Glomerular endothelial cell (primary cell): ENCODE measurements at places on chromosomes 1 and 21. TPM values are rescaled to one million over a fixed set of nuclear protein-coding genes. Genes with fewer than 3 reads are reported as not detected.

Gene DAB1
- total RNA-seq, result 0.18 TPM in 1 of 2 replicates, not detected in the other

Gene PATJ
- 5.0 and 9.8 TPM in 2 replicates for total RNA-seq

GRCh38 chr1:21152423-21153100 lies 24.1 kb downstream of the EIF4G3 start:
- no peak for DNase-seq

DNA sequence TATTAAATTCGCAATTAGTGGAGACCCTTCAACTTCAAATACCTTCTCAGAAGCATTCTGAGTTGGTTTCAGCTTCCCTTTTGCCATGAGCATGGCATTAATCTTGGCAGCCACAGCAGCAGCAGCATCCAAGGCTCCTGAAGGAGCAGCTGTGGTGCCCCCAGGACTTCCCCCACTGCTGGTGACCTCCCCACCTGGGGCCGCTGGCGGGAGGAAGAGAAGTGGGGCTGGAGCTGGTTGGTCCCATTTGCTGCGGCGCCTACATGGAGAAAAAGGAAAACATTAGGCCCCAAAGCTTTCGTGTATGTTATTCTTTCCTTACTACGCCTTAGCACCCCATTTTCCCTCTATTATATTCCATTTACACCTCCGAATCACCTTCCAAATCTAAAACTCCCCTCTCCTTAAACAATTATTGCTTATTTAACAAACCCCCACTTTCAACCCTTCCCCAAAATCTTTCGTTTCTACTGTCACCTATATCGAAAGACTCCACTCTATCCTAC lies 569 bp downstream of the KHDC4 start:
- no peak for DNase-seq

GRCh38 chr1:218284377-218284916 lies 646 bp upstream of the RRP15 start:
- DNase-seq, result no peak

DNA sequence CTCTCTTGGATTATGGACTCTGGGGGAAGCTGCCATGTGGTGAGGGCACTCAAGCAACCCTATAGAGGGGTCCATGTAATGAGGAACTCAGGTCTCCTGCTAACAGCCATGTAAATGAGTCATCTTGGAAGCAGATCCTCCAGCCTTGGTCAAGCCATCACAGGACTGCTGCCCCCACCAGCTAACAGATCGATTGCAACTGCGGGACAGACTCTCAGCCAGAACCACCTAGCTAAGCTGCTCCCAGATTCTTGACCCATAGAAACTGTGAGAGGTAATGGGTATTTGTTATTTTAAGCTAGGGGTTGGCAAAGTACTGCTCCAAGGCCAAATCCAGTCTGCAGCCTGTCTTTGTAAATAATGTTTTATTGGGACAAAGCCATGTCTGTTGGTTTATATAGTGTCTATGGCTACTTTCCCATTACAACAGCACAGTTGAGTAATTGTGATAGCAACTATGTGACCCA lies 27.6 kb upstream of the MAP3K7CL start:
- DNase-seq, result no peak

DNA sequence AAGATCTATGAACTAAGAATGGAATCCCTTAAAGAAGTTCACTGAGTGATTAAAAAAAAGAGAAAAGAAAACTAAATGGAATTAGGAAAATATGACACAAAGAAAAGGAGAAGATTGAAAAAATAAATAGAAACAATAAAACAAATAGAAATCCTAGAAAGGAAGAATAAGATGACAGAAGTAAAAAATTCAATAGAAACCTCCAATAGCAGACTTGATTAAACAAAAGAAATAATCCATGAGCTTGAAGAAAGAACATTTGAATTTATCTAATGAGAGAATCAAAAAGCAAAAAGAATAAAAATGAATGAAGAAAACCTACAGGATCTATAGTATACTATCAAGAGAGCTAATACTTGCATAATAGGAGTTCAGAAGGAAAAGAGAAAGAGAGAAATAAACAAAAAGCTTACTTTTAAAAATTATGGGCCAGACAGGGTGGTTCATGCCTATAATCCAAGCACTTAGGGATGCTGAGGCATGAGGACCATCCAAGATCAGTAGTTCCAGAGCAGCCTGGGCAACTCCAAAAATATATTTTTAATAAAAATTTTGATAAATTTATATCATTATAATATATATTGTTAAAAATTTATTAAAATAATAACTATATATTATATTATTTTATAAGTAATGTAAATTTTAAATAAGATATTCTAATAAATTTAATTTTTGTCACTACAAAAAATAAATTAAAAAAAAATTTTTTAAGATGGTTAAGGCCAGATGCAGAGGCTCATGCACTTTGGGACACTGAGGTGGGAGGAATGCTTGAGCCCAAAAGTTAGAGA lies 9.4 kb upstream of the VN1R5 start:
- DNase-seq, result no peak

GRCh38 chr1:30872033-30872947 lies 36.3 kb downstream of the SDC3 start:
- no peak for DNase-seq

DNA sequence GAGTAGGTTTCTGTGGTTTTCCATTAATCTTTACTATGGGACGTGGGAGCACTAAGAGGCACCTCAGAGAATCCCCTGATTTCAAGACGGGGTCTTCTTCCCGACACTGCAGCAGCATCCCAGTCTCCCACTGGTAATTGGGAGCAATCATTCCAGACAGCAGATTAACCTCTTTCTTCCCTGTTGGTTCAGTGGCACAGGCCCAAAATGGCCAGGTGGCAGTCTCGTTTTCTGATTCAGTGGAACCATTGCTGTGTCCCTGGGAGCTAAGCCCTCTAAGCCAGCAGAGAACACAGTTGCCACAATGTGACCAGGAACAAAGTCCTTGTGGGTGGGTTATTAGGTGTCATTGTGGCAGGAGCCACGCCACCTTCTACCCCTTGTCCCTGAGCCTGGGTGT lies 342.1 kb downstream of the MATN1 start:
- DNase-seq, result no peak

DNA sequence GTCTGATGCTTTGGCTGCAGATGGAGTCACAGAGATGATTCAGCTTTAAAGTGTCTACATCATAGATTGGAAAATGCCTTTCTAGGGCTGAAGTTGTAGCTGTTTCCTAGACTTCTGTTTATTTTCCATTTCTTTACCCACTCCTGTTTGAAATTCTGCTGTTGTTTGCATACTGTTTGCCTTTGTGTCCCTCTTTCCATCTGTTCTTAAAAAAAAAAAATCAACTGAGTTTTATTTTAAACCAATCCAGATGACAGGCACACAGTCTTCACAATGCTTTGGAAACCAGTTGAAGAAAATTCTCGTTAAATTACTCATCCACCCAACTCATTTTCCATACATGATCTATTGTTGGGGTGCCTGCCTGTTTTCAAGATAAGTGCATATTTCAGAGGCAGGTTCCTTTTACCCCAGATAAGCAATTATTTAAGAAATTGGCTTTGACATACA lies 245.9 kb downstream of the DISC1 start:
- DNase-seq, result no peak

DNA sequence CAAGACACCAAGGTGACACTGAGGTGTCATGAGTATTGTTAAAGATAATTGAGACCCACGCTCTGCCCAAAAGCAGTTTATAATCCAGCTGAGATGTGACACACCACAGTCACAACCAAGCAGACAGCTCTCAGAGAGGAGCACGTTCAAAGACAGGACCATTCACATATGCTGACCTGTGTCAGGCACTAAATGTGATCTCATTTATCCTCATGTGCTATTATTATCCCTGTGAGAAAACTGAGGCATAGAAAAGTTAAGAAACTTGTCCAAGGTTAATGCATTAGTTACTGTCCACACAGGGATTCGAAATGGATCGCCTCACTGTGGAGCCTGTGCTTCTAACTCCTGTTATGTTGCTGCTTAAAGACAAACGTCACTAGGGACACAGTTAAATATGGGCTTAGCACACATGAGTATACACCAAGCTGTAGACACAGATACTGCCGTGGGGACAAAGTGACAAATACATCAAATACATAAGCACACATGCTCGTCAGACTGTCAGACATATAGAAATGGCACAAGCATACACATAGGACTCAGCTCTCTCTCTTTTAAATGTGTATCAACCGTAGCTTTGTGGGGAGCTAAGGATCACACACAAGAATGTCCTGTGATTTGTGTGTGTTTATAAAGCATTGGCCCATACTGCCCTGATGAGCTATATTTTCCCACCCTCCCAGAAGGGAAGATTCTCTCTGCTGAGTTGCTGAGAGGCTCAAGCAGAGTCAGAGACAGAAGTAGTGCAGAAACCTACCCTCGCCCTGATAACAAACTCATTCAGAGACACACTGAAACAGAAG lies 3.5 kb upstream of the IGSF8 start:
- no peak for DNase-seq

- DNase-seq, result no peak
These were observed 43.6 kb downstream of the TNFRSF9 start for GRCh38 chr1:7896994-7897393.

- DNase-seq, result no peak
These were observed 184.0 kb downstream of the MIS18A start for GRCh38 chr21:32094804-32095203.

DNA sequence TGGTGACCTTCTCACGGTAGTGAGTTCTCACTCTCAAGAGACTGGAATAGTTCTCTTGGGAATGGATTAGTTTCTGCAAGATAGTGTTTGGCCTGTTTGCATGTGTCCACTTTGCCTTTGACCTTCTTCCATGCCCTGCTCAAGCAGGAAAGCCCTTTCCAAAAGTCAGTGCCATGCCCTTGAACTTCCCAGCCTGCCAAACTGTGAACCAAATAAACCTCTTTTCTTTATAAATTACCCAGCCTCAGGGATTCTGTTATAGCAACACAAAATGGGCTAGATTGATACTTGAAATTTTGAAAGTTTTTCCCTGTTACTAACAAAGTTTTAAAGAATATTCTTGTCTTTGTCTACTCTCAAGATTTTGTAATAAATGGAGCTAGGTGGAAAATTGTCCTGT lies 139.6 kb downstream of the SLC35F3 start:
- DNase-seq, result no peak

DNA sequence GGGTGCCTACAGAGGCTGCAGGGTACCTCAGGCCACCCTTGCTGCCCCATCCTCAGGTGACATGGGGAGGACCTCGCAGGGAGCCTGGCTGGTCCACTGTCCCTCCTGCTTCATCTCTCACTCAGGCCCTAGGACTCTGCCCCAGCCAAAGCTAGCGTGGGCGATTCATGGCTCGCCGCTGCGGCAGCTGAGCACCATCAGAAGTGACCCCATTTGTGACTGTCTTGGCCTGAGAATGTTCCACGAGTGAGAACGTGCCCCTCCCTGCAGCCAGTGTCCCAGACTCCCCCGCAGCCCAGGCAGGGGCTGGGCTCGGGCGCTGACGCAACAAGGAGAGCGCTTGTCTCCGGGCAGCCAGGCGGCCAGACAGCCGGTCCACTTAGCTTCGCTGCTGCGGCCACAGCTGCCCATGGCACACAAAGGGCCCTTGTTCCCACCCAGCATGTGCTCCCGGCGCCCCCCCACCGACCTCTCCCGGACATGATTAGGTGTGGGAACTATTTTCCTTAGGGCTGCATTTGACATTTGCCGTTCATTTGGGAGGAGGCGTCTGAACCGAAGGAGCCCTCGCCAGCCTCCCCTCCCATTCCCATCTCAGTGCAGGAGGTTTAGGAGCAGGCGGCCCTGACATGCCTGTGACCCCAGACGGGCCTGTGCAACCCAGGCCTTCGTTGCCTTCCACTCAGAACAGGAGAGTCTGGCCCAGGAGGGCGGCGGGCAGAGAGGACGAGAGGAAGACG lies 19.3 kb upstream of the POFUT2 start:
- DNase-seq, result no peak

GRCh38 chr1:179883040-179883744 lies 1.1 kb downstream of the TOR1AIP1 start:
- no peak for DNase-seq

GRCh38 chr1:2856676-2857375 lies 55.3 kb upstream of the TTC34 start:
- no peak for DNase-seq
